ENCODE measurements at places on chromosomes 1 and 21.

GRCh38 chr21:34008618-34009017 lies 64.8 kb upstream of the MRPS6 start:
- peak; percentile 89 for DNase-seq
- no peak overlapping the region for H3K4me3 ChIP-seq
- H3K27ac ChIP-seq, result peak overlapping the region; percentile 44
- H3K4me1 ChIP-seq, result peaks cover 21% of the 10 kb centered on the region

- H3K4me1 ChIP-seq, result no peaks in the 10 kb centered on the region
- no peak overlapping the region for H3K27ac ChIP-seq
- DNase-seq, result no peak
These were observed 30.4 kb upstream of the C1orf174 start for GRCh38 chr1:3930301-3931006.

DNA sequence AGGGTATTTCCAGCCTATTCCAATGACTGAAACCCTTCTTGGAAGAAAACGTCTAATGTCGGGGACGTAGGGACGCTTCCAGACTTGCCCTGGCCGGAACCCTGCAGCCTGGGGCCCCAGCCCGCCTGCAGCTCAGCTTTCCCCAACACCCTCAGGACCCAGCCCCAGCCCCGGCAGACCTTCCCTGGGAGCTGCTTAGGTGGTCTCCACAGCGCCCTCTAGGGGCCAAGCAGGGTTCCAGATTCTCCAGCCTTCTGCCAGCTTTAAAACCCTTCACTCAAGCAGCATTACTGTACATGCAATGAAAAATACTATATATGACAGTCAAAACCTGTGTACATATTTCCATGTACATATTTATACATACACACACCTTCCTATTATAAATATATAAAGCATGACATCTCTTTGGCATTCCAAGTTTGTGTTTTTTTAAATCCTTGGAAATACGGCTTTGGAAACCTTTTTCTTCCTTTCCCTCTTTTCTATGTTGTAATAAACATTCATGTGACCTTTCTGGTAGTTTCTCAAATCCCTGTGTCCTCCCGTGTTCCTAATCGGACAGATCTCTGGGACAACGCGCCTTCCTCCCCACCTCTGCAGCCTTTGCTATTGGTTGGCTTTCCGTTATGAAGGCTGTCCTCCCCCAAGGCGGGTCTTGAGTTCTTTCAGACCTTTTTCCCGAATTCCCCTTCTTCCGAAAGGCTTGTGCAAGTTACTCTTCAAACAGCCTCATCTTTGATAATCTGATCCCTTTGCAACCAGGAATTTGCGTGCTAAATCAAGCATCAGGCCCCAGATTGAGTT lies 60.3 kb downstream of the STUM start:
- no peak overlapping the region for H3K27ac ChIP-seq
- no peak overlapping the region for H3K4me3 ChIP-seq
- H3K36me3 ChIP-seq, result no peaks in the 10 kb centered on the region
- peak; percentile 85 for DNase-seq
- no peaks in the 10 kb centered on the region for H3K4me1 ChIP-seq

- peak overlapping the region; percentile 100 for H3K27ac ChIP-seq
- peak overlapping the region; percentile 87 for H3K4me3 ChIP-seq
- H3K27me3 ChIP-seq, result no peaks in the 10 kb centered on the region
- H3K4me1 ChIP-seq, result peaks cover 29% of the 10 kb centered on the region
- peak; percentile 5 for DNase-seq
- H3K36me3 ChIP-seq, result peaks cover 30% of the 10 kb centered on the region
These were observed 1.5 kb upstream of the PLK3 start for GRCh38 chr1:44798481-44799365.

DNA sequence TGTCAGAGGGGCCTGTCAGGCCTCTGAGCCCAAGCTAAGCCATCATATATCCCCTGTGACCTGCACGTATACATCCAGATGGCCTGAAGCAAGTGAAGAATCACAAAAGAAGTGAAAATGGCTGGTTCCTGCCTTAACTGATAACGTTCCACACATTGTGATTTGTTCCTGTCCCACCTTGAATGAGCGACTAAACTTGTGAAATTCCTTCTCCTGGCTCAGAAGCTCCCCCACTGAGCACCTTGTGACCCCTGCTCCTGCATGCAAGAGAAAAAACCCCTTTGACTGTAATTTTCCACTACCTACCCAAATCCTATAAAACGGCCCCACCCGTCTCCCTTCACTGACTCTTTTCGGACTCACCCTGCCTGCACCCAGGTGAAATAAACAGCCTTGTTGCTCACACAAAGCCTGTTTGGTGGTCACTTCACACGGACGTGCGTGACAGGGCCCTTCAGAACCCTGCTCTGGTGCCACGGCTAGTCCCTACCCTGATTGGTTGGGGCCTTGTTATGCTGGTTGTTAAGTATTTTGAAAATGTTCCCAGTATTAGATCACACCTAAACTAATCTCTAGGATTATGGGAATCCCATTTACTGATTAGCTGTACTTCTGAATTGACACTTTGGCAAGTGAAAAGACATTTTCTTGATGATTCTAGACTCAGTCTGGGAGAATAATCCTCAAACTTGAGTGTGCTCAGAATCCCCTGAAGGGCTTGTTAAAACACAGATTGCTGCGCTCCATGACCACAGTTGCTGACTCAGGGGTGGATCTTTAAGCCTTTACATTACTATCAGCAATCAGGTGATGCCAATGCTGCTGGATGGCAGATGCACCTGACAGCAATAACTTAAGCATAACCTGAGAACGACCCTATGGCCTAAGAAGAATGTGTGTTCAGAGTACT lies 28.8 kb upstream of the SPATA6 start:
- no peak overlapping the region for H3K4me3 ChIP-seq
- DNase-seq, result no peak
- peaks cover 2% of the 10 kb centered on the region for H3K27me3 ChIP-seq
- H3K27ac ChIP-seq, result no peak overlapping the region

- no peak overlapping the region for H3K4me3 ChIP-seq
- no peak for DNase-seq
- H3K4me1 ChIP-seq, result peaks cover 2% of the 10 kb centered on the region
These were observed 484.9 kb downstream of the NPHP4 start for GRCh38 chr1:5507340-5507739.

DNA sequence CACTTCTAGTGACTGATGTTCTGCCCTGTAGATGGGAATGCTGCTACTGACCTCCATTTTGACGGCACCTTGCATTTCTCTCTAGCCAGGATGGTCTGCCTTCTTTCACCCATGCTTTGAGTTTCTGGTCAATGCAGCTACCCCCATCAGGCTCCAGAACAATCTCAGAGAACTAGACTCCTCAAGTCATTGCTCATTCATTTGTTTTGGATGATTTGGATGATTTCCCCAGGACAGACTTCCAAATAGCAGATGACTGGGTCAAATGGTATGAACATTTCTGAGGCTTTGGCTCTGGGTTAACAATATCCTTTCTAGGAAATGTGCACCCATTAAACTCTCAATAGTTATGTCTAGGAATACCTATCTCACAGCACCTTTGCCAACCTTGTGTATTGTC lies 63.9 kb downstream of the CSMD2 start:
- no peak overlapping the region for H3K27ac ChIP-seq
- H3K4me1 ChIP-seq, result no peaks in the 10 kb centered on the region
- H3K36me3 ChIP-seq, result no peaks in the 10 kb centered on the region
- no peak overlapping the region for H3K4me3 ChIP-seq

GRCh38 chr1:232952514-232953499 lies 2.4 kb downstream of the NTPCR start:
- peaks cover 35% of the 10 kb centered on the region for H3K4me1 ChIP-seq
- H3K27ac ChIP-seq, result no peak overlapping the region
- peaks cover 21% of the 10 kb centered on the region for H3K36me3 ChIP-seq
- peak overlapping the region; percentile 90 for H3K4me3 ChIP-seq

DNA sequence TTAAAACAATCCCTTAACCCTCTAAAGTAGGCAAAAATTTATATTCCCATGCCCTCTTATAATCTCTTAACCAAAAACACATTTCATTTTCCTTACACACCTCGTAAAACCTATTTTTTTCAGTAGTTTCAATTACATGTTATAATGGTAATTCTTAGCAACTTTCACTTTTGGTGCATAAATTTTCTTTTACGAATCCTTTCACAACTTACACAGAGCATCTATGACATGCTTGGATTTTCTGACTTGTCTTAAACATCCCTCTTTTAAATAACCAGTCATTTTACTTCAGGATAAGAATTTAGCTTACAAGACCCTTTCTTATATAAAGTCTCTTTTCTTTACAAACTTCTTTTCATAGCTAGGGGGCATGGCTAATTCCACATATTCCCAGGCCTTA lies 8.9 kb upstream of the MRPL55 start:
- H3K27me3 ChIP-seq, result no peaks in the 10 kb centered on the region
- peaks cover 6% of the 10 kb centered on the region for H3K36me3 ChIP-seq
- no peak overlapping the region for H3K4me3 ChIP-seq
- peaks cover 7% of the 10 kb centered on the region for H3K4me1 ChIP-seq

DNA sequence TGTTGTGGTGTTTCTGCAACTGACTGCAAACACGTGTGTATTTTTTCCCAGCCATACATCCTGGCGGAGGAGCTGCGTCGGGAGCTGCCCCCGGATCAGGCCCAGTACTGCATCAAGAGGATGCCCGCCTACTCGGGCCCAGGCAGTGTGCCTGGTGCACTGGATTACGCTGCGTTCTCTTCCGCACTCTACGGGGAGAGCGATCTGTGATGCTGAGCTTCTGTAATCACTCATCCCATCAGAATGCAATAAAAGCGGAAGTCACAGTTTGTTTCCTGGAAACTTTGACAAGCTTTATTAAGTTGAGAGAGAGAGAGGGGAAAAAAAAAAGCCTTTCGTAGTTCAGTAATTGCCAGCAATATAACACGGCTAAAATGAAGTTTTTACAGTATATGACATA lies 32.7 kb upstream of the MTR start:
- peaks cover 2% of the 10 kb centered on the region for H3K4me1 ChIP-seq
- H3K36me3 ChIP-seq, result no peaks in the 10 kb centered on the region
- peaks cover 6% of the 10 kb centered on the region for H3K27me3 ChIP-seq
- H3K27ac ChIP-seq, result no peak overlapping the region
- no peak overlapping the region for H3K4me3 ChIP-seq

GRCh38 chr1:115283681-115284146 lies 54.3 kb downstream of the NGF start:
- H3K36me3 ChIP-seq, result no peaks in the 10 kb centered on the region
- H3K27ac ChIP-seq, result no peak overlapping the region
- no peak overlapping the region for H3K4me3 ChIP-seq

DNA sequence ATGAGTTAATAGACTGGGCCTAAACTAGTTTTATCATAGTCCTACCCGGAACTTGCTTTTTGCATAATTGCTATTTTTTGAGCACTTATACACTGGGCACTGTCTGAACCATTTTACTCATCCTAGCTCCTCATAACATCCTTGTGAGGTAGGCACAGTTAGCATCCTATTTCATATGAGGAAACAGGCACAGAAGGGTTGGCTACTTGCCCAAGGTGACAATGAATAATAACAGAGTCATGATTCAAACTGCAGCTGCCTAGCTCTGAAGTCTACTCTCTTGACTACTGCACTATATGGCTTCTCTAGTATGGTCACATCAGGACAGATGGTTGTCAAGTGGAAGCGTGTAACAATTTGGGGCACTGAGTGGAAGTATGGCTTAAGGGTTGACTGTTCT lies 18.2 kb upstream of the RC3H1 start:
- no peaks in the 10 kb centered on the region for H3K36me3 ChIP-seq
- H3K4me1 ChIP-seq, result peaks cover 5% of the 10 kb centered on the region
- no peak overlapping the region for H3K4me3 ChIP-seq
- H3K27ac ChIP-seq, result no peak overlapping the region

DNA sequence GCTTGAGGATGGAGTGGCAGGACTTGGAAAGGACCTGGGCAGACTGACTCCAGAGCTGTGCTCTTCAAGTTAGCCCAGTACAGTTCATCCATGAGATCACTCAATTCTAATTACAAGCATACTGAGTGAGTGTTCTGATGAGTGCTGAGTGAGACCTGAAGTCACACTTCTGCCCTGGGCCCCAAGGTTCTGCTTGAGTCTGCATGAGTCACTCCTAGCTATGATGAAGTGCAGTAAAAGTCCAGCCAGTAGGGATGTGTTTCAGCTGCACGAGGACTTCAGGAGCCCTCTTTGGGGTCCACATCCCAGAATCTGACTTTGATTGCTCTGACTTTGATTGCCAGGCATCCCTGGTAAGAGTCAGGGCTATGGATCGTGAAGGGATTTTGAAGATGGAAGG lies 35.8 kb downstream of the PLEKHA6 start:
- H3K4me3 ChIP-seq, result no peak overlapping the region
- H3K36me3 ChIP-seq, result no peaks in the 10 kb centered on the region
- peak overlapping the region; percentile 84 for H3K27ac ChIP-seq

DNA sequence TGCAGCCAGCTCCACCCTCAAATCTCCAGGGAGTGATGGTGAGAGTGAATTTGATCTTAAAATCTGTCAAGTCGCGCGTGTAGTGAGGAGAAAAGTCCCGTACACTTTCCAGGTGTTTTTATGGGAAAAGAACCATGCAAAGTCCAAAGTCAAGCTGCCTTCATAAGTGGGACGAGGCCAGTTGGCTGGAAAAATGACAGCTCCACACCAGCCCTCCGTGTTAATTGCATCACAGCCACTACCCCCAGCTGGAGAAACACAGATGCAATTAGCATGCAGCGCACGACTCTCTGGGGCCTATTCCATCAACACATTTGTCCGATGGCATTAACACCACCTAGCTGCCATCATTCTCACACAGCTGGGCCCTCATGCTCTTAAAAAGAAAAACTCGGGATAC lies 68.4 kb downstream of the KLHDC7A start:
- peaks cover 29% of the 10 kb centered on the region for H3K27me3 ChIP-seq
- H3K27ac ChIP-seq, result no peak overlapping the region
- no peak overlapping the region for H3K4me3 ChIP-seq
- H3K36me3 ChIP-seq, result no peaks in the 10 kb centered on the region
- DNase-seq, result no peak
- no peaks in the 10 kb centered on the region for H3K4me1 ChIP-seq

DNA sequence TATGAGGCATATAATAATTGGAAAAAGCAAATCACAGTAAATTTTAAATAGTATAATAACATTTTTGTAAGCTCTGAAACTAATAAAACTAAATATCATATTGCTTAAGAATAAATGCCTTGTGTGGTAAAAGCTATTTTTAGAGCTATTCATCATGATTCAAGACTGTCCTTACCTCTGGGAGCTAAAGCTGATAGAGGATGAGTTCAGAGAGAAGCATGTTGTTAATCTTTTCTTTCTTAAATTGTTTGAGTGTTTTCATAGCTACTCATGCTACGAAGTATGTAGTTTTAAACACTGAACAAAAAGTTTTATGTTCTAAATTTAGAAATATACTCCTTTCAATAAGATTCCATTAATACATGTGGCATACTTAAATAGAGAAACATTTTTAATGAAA lies 30.5 kb downstream of the IFI16 start:
- peaks cover 34% of the 10 kb centered on the region for H3K4me1 ChIP-seq
- DNase-seq, result no peak
- peaks cover 70% of the 10 kb centered on the region for H3K36me3 ChIP-seq
- no peaks in the 10 kb centered on the region for H3K27me3 ChIP-seq
- H3K27ac ChIP-seq, result no peak overlapping the region

DNA sequence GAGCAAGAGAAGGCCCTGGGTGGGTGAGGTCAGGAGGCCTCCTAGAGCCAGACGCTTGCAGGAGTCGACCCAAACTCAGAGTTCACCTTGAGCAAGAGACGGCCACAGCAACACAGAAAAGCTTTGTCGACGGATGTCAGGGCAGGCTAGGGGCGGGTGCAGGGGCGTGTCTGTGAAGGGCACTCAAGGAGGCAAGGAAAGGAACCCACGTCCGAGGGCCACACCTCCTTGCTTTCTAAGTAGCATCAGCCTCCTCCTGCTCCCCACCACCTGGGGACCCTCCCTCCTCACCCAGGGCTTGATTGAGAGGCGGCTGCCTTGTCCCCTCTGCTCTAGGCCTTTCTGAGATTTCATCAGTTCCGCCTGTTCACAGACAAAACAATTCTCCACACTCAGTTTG lies 92.1 kb downstream of the OMA1 start:
- no peak overlapping the region for H3K27ac ChIP-seq
- no peaks in the 10 kb centered on the region for H3K36me3 ChIP-seq
- H3K27me3 ChIP-seq, result no peaks in the 10 kb centered on the region
- DNase-seq, result no peak
